Esophagus muscularis mucosa (tissue), 4 donors: ENCODE measurements at places on chromosomes 3 and 15. TPM values are rescaled to one million over a fixed set of nuclear protein-coding genes. Genes with fewer than 3 reads are reported as not detected.

NGRN gene
- 156 TPM for total RNA-seq

- no peak for DNase-seq
These were observed 557 bp downstream of the TFG start for GRCh38 chr3:100709842-100710260.

DNA sequence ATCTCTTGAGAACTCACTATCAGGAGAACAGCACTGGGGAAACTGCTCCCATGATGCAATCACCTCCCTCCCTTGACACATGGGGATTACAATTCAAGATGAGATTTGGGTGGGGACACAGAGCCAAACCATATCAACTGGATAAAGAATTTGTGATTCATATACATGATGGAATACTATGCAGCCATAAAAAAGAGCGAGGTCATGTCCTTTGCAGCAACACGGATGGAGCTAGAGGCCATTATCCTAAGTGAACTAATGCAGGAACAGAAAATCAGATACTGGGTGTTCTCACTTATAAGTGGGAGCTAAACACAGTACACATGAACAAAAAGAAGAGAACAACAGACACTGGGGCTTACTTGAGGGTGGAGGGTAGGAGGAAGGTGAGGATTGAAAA lies 17.0 kb downstream of the SPG11 start:
- no peak for DNase-seq

DNA sequence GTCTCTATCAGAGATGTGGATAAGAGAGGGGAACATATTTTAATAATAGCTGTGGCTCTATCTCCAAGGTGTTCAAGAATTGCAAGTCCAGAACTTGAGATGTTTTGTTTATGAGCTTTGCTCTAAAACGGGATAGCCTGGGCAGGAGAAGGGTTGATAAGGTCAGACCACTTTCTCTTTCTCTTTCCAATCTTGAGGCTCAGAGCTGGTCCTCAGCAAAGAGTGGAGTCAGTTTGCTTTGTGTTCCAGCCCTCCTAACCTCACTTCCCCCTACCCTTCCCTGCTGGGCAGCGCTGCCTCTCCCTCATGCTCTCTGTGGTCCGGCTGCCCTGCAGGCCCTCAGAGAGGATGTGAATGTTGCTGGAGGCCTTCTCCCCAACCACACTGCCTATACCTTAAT lies 13.8 kb downstream of the KLHL6 start:
- no peak for DNase-seq

SLITRK3 gene
- total RNA-seq, result 16.7 TPM

B2M gene
- 2,424 TPM for total RNA-seq

GHSR gene
- not detected for total RNA-seq

SLC9A9 gene
- 15.0 TPM for total RNA-seq

RPLP1 gene
- total RNA-seq, result 460 TPM

- no peak for DNase-seq
These were observed 13.7 kb downstream of the IQCH start for GRCh38 chr15:67267951-67268941.

DNA sequence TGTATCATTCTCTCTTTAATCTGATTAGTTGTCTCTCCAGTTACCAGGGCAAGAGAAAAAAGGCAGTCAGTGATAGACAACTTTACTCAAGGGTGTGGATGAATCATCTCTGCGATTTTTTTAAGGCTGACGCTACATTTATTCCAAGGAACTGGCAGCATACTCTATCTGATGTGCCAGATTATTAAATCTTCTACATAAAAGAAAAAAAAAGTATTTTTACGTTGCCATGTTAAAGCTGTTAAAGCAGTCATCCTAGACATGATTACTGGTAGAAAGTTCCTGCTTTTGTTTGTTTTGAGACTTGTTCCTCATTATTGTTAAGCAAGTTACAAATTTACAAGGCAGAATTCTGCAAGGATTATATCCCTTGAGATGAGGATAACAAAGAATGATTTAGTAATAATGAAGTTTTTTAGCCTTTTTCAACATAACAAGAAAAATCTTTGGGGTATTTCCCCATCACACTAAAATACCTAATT lies 121.7 kb downstream of the CBLB start:
- DNase-seq, result no peak

DNA sequence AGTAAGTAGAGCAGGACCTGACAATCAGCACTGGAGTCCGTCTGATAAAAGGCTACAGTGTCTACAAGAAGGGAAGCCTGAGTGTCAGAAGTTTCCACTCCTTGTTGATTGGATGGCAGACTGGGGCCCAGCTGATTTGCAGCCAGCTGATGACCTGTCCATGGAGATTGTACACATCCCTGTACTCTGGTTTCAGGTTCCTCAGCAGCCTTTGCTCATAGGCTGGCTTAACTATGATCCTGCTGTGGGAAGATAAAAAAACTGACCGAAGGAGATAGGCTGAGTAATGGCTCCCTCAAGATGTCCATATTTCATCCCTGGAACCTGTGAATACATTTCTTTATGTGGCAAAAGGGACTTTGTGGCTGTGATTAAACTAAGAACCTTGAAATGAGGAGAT lies 11.7 kb upstream of the LACTB start:
- DNase-seq, result peak; percentile 53

DNA sequence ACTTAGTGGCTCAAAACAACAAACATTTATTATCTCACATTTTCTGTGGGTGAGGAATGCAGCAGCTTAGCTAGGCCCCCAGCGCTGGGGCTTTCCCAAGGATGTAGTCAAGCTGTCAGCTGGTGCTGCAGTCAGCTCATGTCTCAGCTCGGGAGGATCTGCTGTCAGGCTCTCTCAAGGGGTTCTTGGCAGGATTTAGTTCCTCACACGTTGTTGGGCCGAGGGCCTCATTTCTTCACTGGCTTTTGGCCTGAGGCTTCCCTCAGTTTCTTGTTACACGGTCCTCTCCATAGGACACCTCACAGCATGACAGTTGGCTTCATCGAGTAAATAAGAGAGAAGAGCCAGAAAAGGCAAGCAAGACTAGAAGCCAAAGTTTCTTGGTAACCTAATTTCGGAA lies 13.7 kb upstream of the U2SURP start:
- DNase-seq, result no peak

DNA sequence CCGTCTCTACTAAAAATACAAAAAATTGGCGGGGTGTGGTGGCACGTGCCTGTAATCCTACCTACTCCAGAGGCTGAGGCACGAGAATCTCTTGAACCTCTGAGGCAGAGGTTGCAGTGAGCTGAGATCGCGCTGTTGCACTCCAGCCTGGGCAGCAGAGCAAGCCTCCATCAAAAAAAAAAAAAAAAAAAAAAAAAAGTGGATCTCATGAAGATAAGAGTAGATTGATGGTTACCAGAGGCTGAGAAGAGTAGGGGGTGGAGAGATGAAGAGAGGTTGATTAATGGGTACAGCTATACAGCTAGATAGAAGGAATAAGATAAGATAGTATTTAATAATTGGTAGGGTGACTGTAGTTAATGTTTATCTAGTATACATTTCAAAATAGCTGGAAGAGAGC lies 65.9 kb upstream of the LRRC3B start:
- DNase-seq, result no peak

GOLGA8S gene
- total RNA-seq, result under 0.01 TPM

GRCh38 chr15:73737535-73737934 lies 15.6 kb downstream of the INSYN1 start:
- no peak for DNase-seq

ANKRD63 gene
- not detected for total RNA-seq

GRCh38 chr3:20197775-20198174 lies 11.8 kb upstream of the SGO1 start:
- no peak for DNase-seq

DUOXA1 gene
- total RNA-seq, result not detected

CTXN2 gene
- not detected for total RNA-seq

SMAD6 gene
- 17.5 TPM for total RNA-seq

GRCh38 chr3:20669184-20669583 lies 483.2 kb upstream of the SGO1 start:
- no peak for DNase-seq

DNA sequence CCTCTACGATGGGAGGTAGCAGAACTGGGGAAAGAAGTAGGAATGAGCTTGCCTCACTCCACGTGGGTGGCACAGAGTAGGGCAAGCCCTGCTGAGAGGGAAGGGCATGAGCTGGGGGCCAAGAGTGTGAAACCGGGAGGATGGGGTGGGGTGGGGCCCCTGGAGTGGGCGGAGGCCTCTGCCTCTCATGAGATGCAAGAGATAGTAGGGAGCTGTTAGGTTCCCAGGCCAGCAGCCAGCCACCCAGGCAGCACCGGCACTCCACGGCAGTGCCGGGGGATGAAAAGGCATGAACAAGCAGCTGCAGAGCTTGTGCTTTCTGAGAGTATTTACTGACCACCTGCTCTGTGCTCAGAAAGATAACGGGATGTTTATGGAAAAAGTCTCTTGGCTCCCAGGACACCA lies 24.4 kb upstream of the PLA2G4E start:
- DNase-seq, result no peak

GRCh38 chr15:96252148-96252547 lies 78.4 kb upstream of the NR2F2 start:
- no peak for DNase-seq

- DNase-seq, result no peak
These were observed 326.9 kb upstream of the NECTIN3 start for GRCh38 chr3:110744723-110745122.

GRCh38 chr3:183695569-183696364 lies 1.8 kb upstream of the YEATS2 start:
- DNase-seq, result no peak

- DNase-seq, result no peak
These were observed 405.5 kb downstream of the SHQ1 start for GRCh38 chr3:72442759-72443158.

CA12 gene
- 3.3 TPM for total RNA-seq

P2RY1 gene
- total RNA-seq, result 2.2 TPM

BLOC1S6 gene
- total RNA-seq, result 42.4 TPM

PLD1 gene
- 12.4 TPM for total RNA-seq

- no peak for DNase-seq
These were observed 148.5 kb downstream of the WDR76 start for GRCh38 chr15:43975326-43975725.

GRCh38 chr3:174268586-174268985 lies 590.5 kb upstream of the NAALADL2 start:
- DNase-seq, result no peak
